GDM1 (cell line): ENCODE measurements at places on chromosomes 13 and 19.

DNA sequence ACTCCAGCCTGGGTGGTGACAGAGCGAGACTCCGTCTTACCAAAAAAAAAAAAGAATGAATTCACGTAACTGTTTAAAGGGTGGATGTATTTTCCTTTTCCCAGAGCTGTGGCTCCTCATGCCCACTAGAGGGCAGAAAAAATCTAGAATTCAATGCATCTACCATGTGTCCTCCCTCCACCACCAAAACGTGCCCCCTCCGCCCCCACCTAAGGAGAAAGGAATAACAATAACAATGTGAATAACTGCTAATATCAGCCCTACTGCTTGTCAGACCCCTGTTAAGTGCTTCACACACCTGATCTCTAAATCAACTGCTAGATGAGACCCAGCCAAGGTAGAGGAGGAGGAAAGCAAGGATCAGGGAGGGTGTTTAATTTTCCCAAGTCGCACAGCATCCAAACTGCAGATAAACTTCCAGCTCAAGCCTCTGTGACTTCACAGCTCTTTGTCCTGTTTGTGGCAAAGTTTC lies 20.2 kb upstream of the PNMA8B start:
- no peak for DNase-seq

GRCh38 chr13:42239644-42240043 lies 32.3 kb upstream of the AKAP11 start:
- no peak for DNase-seq

- no peak for DNase-seq
Measured at GRCh38 chr19:39509233-39509632, 5.7 kb upstream of the SELENOV start.

- no peak for DNase-seq
Measured at GRCh38 chr19:13574933-13575332, 68.7 kb upstream of the CACNA1A start.

- DNase-seq, result no peak
Measured at GRCh38 chr13:95754069-95754468, 77.1 kb downstream of the DNAJC3 start.

DNA sequence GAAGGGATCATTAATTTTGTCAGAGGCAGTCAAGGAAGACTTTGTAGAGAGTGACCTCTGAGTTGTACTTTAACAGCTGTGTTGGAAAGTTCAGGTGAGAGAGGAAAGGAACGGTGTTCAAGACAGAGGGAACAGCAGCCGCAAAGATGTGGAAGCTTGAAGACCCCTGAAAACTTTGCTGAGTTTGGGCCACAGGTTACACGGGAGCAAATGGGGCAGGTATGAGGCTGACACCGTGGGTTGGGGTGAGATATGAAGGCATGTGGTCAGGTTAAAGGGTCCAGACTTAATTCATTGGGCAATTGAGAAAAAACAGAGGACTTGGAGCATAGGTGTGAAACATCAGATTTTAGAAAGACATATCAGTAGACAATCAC lies 72.0 kb upstream of the SERP2 start:
- no peak for DNase-seq

DNA sequence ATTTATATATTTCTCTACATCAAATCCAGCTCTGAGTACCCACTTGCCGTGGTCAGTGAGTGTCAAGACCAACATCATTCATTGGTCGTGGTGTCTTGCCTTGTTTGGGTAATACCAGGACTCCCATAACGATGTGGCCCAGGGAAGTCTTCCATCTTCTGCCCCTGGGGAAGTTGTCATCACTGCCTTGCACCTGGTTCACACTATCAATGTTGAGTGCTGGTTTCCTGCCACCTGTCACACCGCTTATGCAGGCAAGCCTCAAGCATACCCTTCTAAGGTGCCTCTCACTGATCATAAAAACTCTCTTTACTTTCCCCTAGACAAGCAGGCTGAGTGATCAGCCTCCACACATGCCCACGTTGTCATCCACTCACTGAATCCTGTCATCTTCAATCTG lies 382.4 kb downstream of the KCTD12 start:
- no peak for DNase-seq

DNA sequence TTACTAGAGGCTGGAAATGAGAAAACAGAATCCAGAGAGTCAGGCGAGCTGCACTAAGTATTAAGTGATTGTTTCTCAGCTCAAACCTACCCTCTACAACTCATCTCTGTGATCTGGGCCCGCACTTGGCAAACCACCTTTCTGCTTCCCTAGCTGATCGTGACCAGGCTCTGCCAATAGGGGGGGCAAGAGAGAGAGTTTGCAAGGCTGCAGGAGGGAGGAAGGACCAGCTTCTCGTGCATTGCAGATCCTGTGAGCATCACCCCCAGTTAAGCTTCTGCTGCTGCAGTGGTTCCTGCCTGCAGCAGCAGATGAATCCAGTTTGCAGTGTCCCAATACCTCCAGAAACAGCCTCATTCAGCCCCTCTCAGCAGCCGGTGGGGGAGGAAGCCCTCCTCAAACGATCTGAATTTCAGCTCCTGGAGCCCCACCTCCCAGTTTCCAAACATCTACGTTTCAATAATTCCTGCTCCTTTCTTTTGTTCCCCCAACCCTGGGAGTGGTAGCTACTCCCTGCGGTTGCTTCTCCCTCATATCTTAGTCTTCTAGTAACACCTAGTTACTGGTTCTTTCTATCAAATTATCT lies 20.0 kb downstream of the XRCC1 start:
- peak; percentile 55 for DNase-seq

- DNase-seq, result no peak
Measured at GRCh38 chr19:6101291-6101825, 8.9 kb downstream of the RFX2 start.

DNA sequence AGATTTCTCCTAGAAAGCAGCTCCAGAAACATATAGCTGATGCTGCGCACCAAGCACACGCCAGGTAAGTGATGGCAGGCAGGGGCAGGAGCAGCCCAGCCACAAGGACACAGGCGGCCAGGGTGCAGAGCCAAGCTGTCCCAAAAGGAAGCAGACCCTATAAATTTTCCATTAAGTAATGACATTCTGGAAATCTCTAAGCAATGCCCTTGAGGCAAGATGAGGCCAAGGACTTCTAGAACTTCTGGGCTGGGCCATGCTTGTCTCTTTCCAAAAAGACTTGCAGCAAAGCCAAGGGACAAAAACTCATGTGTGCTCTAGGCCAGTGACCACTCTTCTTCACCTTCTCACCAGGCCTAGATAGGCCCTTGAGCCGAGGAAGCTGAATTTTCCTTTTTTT lies 42.2 kb upstream of the EPHX3 start:
- DNase-seq, result no peak

- DNase-seq, result no peak
Measured at GRCh38 chr19:10763828-10764339, 46.0 kb downstream of the DNM2 start.

DNA sequence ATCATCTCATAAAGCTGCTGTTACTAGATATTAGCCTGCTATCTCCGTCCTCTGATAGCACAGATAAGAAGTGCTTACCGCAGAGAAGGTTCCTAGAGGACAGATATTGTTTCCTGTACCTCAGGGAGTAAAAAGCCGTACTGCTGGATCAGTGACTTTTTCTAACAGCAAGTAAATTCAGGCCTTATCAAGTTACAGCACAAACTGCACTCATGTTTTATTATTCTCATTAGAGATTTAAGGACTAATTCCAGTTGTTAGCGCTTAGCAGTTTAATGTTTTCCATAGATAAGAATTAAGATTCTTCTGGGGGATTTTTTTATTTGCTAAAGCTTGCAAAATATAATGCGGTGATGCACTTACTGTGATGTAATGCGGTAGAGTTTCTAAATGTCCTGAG lies 119.0 kb upstream of the OBI1 start:
- DNase-seq, result no peak

GRCh38 chr19:33777753-33778088 lies 18.9 kb upstream of the KCTD15 start:
- no peak for DNase-seq

DNA sequence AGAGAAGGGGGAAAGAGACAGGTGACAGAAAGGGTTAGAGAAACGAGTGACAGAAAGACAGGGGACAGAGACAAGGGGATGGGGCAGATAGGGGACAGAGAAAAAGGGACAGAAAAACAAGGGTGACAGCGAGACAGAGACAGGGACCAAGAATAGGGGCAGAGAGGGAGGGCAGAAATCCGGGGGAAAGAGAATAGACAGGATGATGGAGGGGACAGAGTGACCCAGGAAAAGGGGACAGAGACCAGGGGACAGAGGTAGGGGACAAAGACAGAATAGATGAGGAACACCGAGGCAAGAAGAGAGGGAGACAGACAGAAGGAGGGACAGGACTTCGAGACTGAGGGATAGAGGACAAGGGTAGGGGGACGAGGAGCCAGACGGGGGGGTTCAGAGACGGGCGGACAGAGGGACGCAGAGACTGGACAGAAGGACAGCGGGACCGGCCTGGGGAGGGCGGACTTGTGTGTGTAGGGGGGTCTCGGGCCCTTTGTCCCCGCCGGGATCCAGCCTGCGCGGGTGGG lies 593 bp downstream of the CADM4 start:
- no peak for DNase-seq

- DNase-seq, result peak; percentile 91
Measured at GRCh38 chr19:14405758-14406644, 13.1 kb downstream of the DDX39A start.

DNA sequence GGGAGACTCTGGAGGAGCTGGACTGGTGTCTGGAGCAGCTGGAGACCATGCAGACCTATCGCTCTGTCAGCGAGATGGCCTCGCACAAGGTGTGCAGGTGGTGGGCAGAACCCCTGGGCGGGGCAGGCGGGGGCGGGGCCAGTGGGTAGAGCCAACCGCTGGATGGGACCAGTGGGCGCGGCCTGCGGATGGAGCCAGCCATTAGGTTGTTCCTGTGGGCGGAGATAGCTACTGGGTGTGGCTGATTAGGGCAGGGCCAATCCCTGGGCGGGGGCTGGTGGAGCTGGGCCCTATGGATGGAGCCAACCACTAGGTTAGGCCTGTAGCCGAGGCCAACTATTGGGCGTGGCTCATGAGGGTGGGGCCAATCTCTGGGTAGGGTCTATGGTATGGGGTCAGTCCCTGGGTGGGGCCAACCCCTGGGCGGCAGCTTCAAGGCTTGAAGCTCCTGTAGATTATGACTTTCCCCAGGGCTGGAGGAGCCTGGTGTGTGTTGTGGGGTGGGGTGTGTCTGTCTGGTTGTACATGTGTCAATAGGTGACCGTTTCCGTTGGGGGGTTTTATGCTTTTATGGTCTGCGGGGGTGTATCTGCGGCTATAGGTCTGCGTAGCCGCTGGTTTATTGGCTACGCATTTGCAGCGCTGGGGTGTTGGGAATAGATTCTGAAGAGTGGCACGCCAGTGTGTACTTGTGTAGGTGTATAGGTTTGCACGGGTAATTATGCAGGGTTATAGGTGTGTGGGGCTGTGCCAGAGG lies 30.7 kb downstream of the PDE4A start:
- DNase-seq, result no peak

DNA sequence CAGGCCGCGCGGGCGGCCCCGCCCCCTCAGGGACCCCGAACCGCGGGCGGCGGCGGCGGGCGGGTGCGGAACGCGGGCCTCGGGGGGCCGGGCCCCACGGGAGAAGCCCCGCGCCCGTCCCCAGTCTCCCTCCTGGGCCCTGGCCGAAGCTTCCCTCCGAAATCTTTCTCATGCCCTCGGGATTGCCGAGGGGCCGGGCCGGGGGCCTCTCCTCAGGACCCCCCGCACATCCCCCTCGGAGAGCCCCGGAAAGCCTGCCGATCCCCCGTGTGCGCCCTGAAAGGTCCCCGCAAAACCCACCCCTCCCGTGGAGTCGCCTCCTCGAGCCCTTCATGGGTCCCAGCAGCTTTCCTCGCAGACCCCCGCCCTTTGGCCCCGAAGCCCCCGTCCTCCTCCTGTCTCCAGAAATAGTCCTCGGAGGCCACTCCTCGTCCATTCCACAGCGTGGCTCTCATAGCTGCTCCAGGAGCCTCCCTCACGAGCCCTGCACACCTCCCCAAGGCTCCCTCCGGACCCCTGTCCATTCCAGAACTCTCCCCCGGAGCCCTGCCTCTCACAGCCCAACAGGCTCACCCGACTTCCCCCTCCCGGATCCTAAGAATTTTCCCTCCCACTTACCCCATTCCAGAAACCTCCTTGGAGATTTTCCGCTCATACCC lies 555 bp downstream of the SAMD4B start:
- no peak for DNase-seq

DNA sequence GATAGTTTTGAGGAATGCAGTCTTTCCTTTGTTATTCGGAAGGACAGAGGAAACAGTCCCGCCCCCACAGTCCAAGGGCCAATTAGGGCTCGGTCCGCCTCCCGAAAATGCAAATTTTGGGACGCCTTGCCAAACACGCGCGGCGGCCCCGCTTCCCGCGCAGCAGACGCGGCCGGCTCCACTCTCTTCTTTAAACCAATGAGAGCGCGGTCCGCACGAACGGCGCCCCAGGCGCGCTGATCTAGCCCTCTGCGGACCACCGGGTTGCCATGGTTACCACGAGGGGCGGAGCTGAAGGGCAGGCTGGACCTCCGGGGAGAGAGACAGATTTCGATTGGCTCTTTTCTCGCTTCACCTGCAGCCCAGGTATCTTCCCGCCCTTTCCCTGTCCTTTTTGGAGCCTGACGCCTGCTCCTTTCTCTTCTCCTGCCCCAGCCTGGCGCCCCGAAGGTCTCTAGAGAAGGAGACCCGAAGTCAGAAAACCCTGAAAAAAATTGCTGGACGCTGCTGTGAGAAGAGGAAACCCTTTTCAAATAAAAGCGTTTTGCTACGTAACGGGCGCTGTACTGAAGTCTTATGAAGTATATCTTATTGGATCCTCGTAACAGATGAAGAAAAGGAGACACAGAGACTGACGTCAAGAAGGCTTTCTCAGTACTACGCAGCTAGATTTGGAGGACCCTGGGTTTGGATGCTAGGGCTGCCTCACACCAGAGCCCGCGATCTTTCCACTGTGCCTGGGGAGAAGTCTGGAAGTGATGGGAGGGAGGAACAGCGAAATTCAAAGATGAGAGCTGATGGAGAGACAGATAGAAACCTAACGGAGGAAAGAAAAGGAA lies 2.0 kb downstream of the PTH2 start:
- DNase-seq, result peak; percentile 56

GRCh38 chr13:47747901-47748300 lies 253.2 kb downstream of the SUCLA2 start:
- no peak for DNase-seq
